ENCODE measurements at places on chromosomes 5 and 9.

DNA sequence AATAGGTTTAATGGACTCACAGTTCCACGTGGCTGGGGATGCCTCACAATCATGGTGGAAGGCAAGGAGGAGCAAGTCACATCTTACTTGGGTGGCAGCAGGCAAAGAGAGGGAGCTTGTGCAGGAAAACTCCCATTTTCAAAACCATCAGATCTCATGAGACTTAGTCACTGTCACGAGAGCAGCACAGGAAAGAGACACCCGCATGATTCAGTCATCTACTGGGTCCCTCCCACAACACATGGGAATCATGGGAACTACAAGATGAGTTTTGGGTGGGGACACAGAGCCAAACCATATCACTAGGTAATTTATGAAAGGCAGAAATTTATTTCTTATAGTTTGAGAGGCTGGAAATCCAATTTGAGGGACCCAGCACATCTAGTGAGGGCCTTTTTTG lies 40.0 kb downstream of the MTREX start:
- no peak for DNase-seq

DNA sequence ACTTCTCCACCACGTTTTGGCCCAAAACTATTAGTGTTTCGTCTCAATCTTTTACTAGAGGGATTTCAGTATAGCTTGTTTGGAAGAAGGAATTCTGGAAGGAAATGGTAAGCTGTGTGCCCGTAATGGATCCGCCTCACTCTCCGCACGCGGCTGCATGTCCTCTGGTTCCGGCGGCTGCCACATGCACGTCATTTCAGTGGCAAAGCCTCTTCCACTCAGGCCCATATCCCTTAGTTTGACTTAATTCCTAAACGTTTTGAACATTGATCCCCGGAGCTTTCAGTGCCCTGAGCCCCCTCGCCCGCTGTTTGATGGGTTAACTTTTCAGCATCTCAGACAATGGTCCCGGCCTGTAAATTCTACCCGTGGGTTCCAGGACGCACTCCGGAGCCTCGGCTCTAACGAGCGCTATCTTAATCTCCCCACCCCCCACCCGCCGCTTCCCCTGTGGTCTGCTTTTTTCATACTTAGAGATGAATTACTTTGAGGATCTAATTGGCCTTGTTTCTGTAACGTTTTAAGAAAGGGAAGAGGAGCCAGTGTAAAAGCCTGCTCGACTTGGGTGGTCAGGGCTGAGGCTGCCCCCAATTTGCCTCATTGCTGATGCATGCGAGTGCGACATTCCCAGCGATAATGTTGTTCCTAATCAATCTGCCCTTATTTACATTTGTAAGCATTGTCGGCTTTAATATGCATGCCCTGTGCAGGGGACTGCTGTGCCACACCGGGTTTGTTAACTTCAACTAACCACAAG lies 4.6 kb downstream of the PTCH1 start:
- no peak for DNase-seq

DNA sequence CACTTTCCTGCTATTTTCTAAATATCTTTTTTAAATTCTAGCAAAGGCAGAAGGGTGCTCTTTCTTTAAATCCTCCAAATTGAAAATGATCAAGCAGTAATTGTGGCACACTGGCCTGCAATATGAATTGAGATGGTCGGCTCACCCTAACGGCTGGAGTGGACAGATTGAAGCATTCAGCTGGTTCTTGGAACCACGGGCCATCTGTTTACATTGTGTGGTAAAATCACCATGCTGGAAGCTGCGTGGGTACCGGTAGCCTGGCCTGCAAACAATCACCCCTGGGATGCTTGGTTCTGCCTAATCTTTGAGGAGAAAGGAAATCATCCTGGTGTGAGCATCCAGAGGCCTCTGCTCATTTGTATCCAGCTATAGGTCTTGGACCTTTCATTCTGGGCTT lies 289.3 kb downstream of the ZNF608 start:
- DNase-seq, result no peak

- DNase-seq, result no peak
These were observed 18.4 kb upstream of the CATSPER3 start for GRCh38 chr5:134949316-134949715.

- DNase-seq, result no peak
These were observed 10.2 kb downstream of the AQP3 start for GRCh38 chr9:33437205-33437604.

DNA sequence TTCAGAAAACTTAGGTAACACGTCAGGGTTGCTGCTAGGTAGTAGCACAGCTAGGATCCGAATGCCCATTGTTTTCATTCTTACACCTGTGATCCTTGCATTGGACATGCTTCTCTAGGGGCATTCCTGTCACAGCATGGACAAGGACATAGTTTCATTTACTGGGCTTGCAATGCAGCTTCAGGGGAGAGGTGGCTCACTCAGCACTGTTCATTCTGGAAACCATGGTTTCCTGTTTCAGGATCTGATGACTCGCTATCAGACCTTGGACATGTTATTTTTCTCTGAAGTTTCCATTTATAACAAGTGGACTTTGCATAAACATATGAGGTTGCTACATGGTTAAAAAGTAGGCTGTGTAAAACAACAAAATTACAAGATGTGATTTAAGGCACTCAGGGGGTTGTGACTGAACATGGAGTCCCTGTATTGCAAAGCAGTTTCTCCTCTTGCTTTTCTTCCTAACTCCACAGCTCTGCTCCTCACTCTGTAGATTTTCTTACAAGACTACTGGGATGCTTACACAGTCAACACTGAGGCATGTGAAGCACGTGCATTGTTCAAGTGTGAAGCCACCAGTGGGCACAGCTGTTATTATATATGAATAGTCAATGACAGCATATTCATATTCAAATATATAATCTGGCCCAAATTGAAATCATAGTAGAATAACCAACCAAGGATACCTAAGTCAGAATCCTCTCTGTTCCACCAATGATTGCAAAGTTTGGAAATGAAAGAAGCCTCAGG lies 66.1 kb upstream of the STK32A start:
- DNase-seq, result no peak

DNA sequence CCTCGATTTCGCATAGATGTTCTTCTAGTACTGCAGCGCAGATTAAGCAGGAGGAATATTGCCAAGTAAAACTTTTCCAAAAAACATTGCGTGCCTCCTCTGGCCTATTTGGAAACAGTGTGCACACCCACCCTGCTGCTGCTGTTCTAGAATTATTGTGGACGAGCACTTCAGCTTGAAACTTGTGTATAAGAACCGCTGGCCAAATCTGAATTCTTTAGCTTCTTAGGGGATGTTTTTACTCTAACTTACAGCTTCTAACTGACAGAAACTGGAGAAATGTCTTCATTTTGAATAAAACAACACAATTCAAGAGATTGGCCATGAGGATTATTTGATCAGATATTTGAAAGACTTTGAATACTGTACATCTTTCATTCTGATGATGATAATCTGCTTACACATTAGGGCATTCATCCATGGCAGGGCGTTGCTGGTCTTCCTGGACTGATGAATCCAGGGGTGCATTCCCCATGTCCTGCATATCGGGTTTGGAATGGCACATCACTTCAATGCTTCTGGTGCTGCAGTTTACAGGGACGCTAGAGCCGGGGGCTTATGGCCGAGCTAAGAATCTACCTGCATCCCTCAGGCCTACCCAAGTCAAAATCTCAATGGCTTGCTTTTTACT lies 6.5 kb downstream of the ADAMTS16 start:
- no peak for DNase-seq

DNA sequence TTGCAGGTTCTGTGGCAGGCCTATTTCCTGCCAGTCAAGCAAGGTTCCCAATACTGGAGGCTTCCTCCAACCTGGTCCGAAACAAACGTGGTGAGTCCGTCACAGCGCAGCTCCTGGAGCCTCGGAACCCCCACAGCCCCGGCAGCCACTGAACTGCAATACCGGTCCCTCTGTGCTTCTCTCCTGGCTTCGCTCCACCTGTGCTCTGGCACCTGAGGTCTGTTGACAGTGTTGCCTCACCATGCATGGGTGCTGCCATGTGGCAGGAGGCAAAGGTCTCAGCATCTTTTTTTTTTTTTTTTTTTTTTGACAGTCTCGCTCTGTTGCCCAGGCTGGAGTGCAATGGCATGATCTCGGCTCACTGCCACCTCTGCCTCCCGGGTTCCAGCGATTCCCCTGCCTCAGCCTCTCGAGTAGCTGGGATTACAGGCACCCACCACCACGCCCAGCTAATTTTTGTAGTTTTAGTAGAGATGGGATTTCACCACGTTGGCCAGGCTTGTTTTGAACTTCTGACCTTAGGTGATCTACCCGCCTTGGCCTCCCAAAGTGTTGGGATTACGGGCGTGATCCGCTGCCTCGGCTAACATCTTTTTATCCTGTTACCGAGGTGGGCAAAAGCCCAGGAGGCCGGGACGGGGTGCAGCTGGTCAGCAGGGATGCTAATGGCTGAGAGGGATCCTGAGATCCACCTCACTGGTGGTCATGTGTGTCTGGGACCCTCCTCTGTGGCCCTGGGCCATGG lies 57.1 kb upstream of the RNU6ATAC start:
- no peak for DNase-seq

DNA sequence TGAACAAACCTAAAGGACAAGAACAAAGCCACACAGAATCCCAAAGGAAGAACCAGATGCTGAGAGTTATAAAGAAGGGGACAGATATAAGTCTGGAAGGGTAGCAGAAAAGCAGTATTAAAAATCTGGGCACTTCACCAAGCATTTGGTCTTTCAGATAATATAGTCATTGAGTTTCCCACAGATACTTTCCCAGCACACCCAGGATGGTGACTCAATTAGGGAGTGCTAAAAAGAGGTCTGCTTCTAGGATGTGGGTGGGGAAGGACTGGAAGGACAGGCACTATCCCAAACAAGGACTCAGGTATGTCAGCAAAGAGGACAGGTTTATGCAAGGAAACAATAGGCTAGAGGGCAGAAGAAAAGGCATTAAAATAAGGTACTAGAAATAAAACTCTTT lies 59.3 kb downstream of the DIAPH1 start:
- no peak for DNase-seq

DNA sequence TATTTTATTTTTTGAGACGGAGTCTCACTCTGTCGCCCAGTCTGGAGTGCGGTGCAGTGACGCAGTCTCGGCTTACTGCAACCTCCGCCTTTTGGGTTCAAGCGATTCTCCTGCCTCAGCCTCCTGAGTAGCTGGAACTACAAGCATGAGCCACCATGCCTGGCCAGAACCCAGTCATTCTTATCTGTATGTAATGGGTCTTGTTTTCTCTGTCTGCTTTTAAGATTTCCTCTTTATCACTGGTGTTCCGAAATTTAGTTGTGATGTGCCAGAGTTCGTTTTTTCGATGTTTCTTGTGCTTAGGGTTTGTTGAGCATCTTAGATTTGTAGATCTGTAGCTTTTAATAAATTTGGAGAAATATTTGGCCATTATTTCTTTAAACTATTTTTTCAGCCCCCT lies 19.2 kb downstream of the SLC25A25 start:
- DNase-seq, result no peak

GRCh38 chr9:74497748-74498620 lies 849 bp downstream of the RORB start:
- no peak for DNase-seq

GRCh38 chr9:71746758-71747125 lies 21.6 kb downstream of the CEMIP2 start:
- DNase-seq, result no peak

DNA sequence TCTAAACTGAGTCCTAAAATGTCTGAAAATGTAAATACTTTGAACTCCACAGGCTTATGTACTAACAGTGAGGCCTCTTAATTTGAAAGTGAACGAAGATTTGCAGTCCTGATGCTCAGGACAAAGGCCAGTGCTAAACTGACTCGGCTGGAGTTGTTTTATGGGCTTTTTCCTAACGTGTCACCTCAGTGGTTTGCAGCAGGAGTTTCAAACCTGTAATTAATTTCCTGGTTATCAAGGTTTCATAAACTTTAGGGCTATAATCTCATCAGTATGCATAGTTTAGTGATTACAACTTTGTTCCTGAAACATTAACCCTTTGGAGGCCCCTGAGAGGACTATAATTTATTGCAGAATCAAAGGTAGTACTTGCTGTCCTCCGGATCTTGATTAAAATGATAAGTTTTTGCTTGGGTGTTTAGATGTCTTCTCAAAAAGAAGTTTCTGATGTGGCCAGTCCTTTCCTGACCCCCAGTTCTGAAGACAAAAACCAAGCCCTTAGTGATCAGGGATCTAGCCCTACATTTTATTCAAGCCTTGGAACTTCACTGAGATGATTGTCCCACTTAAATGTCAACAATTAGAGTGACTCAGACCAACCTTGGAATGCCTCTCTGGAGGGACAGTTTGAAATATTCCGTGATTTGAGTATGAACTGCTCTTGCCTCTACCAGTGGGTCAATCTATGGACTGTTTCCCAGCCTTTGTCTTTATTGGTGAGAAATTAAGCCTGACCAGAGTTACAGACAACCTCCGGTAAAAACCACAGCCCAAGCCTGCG lies 11.1 kb upstream of the S100Z start:
- no peak for DNase-seq

DNA sequence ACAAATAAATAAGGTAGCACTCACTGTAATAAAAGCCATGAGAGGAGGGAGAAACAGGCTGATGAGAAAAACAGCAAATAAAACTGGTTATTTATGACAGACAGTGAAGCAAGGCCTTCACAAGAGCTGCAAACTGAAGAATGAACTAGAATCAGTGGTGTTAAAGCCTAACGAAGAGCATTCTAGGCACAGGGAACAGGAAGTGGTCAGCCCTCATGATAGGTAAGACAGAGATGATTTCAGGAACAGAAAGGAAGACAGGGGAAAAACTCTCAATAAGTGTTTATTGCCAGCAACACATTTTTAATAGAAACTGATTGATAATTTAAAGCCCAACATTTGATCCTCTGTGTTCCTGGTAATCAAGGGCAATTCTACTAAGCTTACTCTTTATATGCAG lies 124.5 kb downstream of the EDIL3 start:
- DNase-seq, result no peak

DNA sequence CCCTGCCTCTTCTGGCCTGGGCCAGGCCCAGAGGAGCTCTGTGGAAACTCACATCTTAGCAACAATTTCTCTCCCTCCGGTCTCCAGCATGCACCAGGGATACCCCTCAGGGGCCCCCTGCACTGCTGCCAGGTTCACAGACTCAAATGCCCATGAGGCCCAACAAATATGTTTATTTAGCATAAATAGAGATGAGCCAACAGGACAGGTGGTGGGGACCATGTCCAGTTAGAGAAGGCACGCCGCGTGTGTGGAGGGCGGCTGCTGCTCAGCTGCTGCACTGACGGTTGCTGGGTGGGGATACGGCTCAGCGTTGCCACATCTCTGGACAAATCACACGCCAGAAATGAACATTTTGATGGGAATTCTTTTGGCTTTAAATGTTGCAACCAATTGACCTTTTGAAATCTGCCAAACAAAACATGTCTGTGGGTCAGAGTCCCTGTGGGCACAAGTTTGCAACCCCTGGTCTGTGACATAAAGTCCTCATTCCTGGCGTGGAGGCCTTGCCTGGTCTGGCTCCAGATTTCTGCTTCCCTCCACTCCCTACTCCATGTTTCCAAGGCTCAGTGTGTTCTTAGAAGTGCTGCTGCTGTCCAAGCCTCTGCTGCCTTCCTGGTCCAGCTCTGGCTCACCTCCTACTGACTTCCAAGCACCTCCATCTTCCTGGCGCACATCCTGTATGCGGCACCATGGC lies 88.9 kb downstream of the AMBP start:
- DNase-seq, result no peak

- no peak for DNase-seq
These were observed 1.4 kb downstream of the CHSY3 start for GRCh38 chr5:129905473-129906176.
